ENCODE measurements at places on chromosomes 6 and 20. TPM values are rescaled to one million over a fixed set of nuclear protein-coding genes. Genes with fewer than 3 reads are reported as not detected.

Gene GNMT
- total RNA-seq: not detected

Gene OPRM1
- total RNA-seq: not detected

Gene C2
- not detected for total RNA-seq

Gene POU5F1
- total RNA-seq: 0.68 TPM

Gene MYL9
- 3.7 TPM for total RNA-seq

Gene HCK
- not detected for total RNA-seq

Gene RIPPLY2
- total RNA-seq: not detected

Gene WFDC5
- not detected for total RNA-seq

Gene SLC44A4
- total RNA-seq: 0.17 TPM

Gene TLDC2
- total RNA-seq: 0.14 TPM

Gene ORC3
- 19.9 TPM for total RNA-seq

Gene ADAM33
- 0.17 TPM for total RNA-seq

Gene CLPSL1
- total RNA-seq: not detected

Gene HSPA1L
- 0.85 TPM for total RNA-seq

Gene RBM38
- 21.6 TPM for total RNA-seq

Gene PPP1R11
- 15.0 TPM for total RNA-seq

Gene OOEP
- not detected for total RNA-seq

Gene CD93
- total RNA-seq: 441 TPM

Gene DCBLD1
- total RNA-seq: 41.1 TPM

Gene PLA2G7
- total RNA-seq: not detected

Gene LY6G6D
- total RNA-seq: not detected

Gene BMP5
- total RNA-seq: not detected

Gene WDR27
- 21.0 TPM for total RNA-seq

Data from dermis blood vessel endothelial cell (primary cell).